Activated CD4-positive, alpha-beta memory T cell treated with anti-CD3 and anti-CD28 coated beads for 36 hours (primary cell): ENCODE measurements at places on chromosomes 2 and 18. TPM values are rescaled to one million over a fixed set of nuclear protein-coding genes. Genes with fewer than 3 reads are reported as not detected.

Gene HOXD4
- total RNA-seq = not detected

Gene LRP2
- 0.52 TPM for total RNA-seq

Gene SNORC
- total RNA-seq = 0.85 TPM

Gene DNAJC5G
- 0.19 TPM for total RNA-seq

Gene C2orf81
- 2.8 TPM for total RNA-seq

Gene MC2R
- not detected for total RNA-seq

DNA sequence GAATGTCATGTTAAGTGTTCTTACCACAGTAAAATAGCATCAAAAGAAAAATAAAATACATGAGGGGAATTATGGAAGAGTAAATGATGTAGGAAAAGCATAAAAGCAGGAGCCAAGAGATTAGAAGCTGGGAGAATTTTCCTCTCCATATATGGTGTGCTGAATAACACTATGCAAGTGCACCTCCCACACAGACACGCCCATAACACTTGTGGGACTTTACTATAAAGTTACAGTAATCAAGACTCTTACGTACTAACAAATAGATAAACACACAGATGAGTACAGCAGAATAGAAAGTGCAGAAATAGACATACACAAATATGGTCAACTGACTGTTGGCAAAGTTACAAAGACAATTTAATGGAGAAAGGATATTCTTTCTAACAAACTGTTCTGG, 16.0 kb upstream of the SPHKAP start:
- H3K4me3 ChIP-seq = no peak overlapping the region
- no peak for DNase-seq
- H3K27me3 ChIP-seq = no peaks in the 10 kb centered on the region
- H3K36me3 ChIP-seq = no peaks in the 10 kb centered on the region
- H3K4me1 ChIP-seq = no peaks in the 10 kb centered on the region

GRCh38 chr2:201733544-201733943, 35.1 kb upstream of the MPP4 start:
- H3K27me3 ChIP-seq = no peaks in the 10 kb centered on the region
- no peak overlapping the region for H3K27ac ChIP-seq
- H3K36me3 ChIP-seq = peaks cover 47% of the 10 kb centered on the region
- DNase-seq = no peak
- H3K4me3 ChIP-seq = no peak overlapping the region

DNA sequence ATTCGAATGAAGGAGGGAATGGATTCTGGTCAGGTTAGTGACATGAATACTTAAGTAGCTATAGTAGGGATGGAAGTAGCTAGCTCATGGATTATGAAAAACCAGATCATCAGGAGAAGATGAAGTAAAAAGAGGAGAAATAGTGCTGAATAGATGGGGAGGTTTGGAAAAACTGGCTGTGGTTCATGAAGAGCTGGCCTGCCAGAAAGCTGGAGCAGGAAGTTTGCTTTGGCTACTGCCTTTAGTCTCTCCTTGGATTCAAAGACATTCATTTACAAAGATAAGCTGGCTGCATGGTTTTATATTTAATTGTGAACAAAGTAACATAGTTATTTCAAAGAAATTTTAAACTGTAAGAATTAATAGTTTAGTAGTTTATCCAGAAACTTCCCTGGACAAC, 567.0 kb downstream of the RIT2 start:
- no peaks in the 10 kb centered on the region for H3K4me1 ChIP-seq
- no peak for DNase-seq
- H3K27me3 ChIP-seq = no peaks in the 10 kb centered on the region
- no peaks in the 10 kb centered on the region for H3K36me3 ChIP-seq

- H3K4me1 ChIP-seq = no peaks in the 10 kb centered on the region
- H3K4me3 ChIP-seq = no peak overlapping the region
- no peaks in the 10 kb centered on the region for H3K27me3 ChIP-seq
- no peaks in the 10 kb centered on the region for H3K36me3 ChIP-seq
- DNase-seq = no peak
These were observed 298.2 kb upstream of the SALL3 start for GRCh38 chr18:78681396-78681795.

GRCh38 chr2:221552291-221552690, 19.8 kb downstream of the EPHA4 start:
- no peak for DNase-seq
- no peak overlapping the region for H3K4me3 ChIP-seq
- H3K4me1 ChIP-seq = peaks cover 52% of the 10 kb centered on the region
- H3K27me3 ChIP-seq = no peaks in the 10 kb centered on the region
- peaks cover 6% of the 10 kb centered on the region for H3K36me3 ChIP-seq

GRCh38 chr2:217913436-217913835, 89.4 kb downstream of the TNS1 start:
- no peak overlapping the region for H3K27ac ChIP-seq
- peaks cover 4% of the 10 kb centered on the region for H3K27me3 ChIP-seq
- DNase-seq = no peak
- H3K36me3 ChIP-seq = no peaks in the 10 kb centered on the region
- no peaks in the 10 kb centered on the region for H3K4me1 ChIP-seq

GRCh38 chr2:218282173-218282991, 9.9 kb downstream of the TMBIM1 start:
- H3K4me3 ChIP-seq = no peak overlapping the region
- H3K4me1 ChIP-seq = peaks cover 49% of the 10 kb centered on the region
- no peaks in the 10 kb centered on the region for H3K27me3 ChIP-seq
- H3K36me3 ChIP-seq = peaks cover 23% of the 10 kb centered on the region
- no peak for DNase-seq
- peak overlapping the region; percentile 64 for H3K27ac ChIP-seq

GRCh38 chr2:10042301-10043161, 819 bp upstream of the KLF11 start:
- peaks cover 3% of the 10 kb centered on the region for H3K27me3 ChIP-seq
- H3K36me3 ChIP-seq = peaks cover 6% of the 10 kb centered on the region
- peaks cover 22% of the 10 kb centered on the region for H3K4me1 ChIP-seq
- peak; percentile 34 for DNase-seq
- H3K27ac ChIP-seq = peak overlapping the region; percentile 57

- H3K4me3 ChIP-seq = no peak overlapping the region
- H3K27me3 ChIP-seq = no peaks in the 10 kb centered on the region
- no peak for DNase-seq
- no peak overlapping the region for H3K27ac ChIP-seq
- H3K36me3 ChIP-seq = peaks cover 14% of the 10 kb centered on the region
These were observed 13.2 kb upstream of the CEP68 start for GRCh38 chr2:65043001-65043400.

DNA sequence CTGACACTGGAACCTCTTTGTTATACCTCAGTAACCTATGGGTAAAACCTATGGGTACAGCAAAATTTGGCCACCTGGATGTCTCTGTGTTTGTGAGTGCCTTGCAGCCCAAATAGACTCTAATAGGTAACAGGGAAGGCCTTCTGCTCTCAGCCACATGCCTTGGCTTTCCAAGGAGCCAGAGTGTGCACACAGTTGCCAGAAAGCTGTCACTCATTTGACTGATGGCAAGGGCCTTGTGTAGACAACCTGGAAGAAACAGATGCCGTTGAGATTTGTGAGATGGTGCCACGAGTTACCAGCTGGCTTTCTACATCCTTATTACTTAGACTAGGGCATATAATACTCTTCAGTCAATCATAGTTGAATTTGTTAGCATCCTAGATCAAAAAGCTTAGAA, 90.1 kb upstream of the RAB12 start:
- DNase-seq = no peak
- H3K27ac ChIP-seq = no peak overlapping the region
- peaks cover 3% of the 10 kb centered on the region for H3K27me3 ChIP-seq
- no peak overlapping the region for H3K4me3 ChIP-seq
- H3K4me1 ChIP-seq = no peaks in the 10 kb centered on the region

DNA sequence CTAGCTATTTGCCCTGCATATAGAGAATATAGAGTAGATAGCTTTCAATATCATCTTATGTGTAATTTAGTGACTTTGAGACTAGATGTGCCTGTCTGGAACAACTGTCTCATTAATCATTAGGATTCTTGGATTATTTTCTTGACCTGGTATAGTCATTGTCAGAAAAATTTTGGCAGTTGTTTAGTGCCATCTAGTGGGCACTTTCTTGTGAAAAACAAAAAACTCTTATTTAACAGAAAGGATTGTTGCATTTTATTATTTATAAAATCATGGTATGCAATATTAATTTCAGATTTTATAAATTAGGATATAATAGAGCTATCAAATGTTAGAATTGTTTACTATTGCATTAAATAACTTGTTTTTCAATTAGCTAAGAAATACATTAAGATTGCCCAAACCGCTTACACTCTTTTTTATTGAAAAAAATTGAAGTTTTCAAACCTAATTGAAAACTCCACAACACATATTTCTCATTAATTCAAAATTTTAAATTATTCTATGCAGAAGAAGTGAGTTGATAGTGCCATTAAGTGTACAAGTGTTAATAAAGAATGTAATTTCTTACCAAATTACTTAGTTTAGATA, 80.3 kb downstream of the DYNAP start:
- H3K27me3 ChIP-seq = peaks cover 4% of the 10 kb centered on the region
- no peaks in the 10 kb centered on the region for H3K4me1 ChIP-seq
- no peaks in the 10 kb centered on the region for H3K36me3 ChIP-seq

DNA sequence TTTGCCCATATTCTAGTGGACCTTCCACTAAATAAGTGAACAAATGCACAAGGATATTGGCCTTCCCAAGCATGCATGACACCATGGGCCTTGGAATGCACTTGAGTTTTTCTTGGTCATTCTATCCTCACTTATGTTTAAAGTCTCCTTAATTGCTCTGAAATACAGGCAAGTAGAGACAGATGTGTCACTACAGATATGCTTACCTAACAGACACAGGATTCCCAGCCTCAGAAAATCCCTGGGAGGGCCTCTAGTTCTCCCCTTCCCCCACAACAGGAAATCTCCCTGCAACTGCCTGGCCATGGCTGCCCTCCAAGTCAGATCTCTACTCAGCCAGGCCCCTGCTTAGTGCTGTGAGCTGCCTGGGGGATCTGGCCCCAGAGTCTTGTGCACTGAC, 445.2 kb downstream of the IRS1 start:
- no peak overlapping the region for H3K27ac ChIP-seq
- H3K4me1 ChIP-seq = no peaks in the 10 kb centered on the region
- H3K4me3 ChIP-seq = no peak overlapping the region
- no peaks in the 10 kb centered on the region for H3K36me3 ChIP-seq
- peaks cover 4% of the 10 kb centered on the region for H3K27me3 ChIP-seq
- no peak for DNase-seq

DNA sequence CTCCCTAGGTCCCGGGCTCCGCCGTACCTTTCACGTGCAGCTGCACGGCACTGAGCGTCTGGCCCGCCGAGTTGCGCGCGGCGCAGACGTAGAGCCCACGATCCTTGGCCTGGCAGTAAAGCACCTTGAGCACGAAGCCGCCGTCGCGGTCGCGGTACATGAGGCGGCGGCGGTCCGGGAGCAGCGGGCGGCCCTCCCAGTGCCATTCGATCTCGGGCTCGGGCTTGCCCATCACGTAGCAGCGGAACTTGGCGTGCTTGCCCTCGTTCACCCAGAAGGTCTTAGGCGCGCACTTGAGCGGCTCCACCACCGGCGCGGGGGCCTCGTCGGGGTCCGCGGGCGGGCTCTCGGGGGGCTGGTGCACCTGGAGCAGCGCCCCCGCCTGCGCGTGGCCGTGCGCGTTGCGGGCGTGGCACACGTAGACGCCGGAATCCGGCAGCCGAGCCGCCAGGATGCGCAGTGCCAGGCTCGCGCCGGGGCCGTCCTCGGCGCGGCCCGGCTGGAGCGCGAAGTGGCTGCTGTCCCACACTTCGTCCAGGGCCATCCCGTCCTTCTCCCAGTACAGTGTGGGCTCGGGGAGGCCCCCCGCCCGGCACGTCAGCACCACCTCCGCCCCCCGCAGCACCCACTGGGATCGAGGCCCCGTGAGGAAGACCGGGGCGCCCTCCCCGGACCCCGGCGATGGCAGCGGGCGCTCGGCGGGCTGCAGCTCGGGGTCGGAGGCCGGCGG, 980 bp downstream of the OBSL1 start:
- H3K4me3 ChIP-seq = peak overlapping the region; percentile 37
- H3K27ac ChIP-seq = no peak overlapping the region
- H3K4me1 ChIP-seq = no peaks in the 10 kb centered on the region
- DNase-seq = no peak
- no peaks in the 10 kb centered on the region for H3K36me3 ChIP-seq

GRCh38 chr2:8081130-8081529, 600.7 kb upstream of the ID2 start:
- H3K27me3 ChIP-seq = no peaks in the 10 kb centered on the region
- no peak for DNase-seq
- H3K27ac ChIP-seq = no peak overlapping the region
- peaks cover 17% of the 10 kb centered on the region for H3K36me3 ChIP-seq

DNA sequence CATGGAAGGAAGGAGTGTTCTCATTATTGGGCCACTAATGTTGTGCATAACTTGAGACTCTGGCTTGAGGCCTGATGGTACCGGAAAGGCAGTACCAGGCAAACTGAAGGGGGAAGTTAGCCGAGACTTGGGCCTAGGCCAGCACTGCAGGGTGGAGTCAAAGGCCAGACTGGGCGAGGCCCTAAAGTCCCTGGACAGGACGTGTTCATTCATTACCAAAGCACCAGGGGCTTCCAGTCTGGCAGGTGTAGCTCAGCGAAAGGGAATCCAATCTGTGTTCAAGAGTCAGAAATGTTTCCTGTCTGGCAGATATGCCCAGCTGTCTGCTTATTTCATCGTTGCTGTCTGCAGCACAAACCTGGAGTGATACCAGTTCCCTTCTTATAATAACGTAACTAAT, 4.7 kb upstream of the ITSN2 start:
- DNase-seq = no peak
- no peaks in the 10 kb centered on the region for H3K36me3 ChIP-seq
- H3K4me1 ChIP-seq = peaks cover 5% of the 10 kb centered on the region
- H3K27me3 ChIP-seq = no peaks in the 10 kb centered on the region

GRCh38 chr2:24779116-24779515, 14.1 kb downstream of the PTRHD1 start:
- H3K4me3 ChIP-seq = no peak overlapping the region
- H3K27ac ChIP-seq = no peak overlapping the region
- H3K4me1 ChIP-seq = no peaks in the 10 kb centered on the region
- H3K36me3 ChIP-seq = no peaks in the 10 kb centered on the region
- no peak for DNase-seq

DNA sequence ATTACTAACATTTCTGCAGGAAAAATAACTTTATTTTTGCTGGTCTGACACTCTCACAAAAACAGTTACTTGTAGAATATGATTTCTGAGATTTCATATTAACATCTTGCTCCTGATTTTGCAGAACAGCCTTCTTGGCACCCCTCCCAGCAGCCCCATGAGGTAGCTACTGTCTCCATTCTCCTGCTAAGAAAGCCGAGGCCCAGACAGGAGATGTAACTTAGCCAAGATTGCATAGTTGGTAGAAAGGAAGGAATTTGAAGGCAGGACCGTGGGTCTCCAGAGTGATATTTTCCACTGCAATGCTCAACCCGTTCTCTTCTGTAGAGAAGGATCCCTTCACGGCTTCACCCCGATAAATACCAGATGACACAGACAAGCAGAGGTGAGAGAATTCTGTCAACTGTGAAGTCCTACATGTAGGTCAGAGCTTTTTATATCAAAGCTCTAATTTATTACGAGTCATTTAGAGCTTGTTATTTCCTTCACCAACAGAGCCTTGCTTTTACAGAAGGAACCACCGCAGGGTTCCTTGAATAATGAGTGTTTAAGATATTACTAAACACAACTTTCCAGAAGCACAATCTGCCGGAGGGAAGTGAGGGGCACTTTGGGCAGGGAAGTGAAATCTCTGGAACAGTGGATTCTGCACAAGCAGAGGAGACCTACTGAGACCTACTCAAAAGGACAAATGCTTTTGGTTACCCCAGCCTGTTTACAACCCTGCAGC, 48.0 kb upstream of the MYCN start:
- H3K4me3 ChIP-seq = no peak overlapping the region
- no peak overlapping the region for H3K27ac ChIP-seq
- no peaks in the 10 kb centered on the region for H3K36me3 ChIP-seq
- DNase-seq = no peak
- no peaks in the 10 kb centered on the region for H3K27me3 ChIP-seq
- H3K4me1 ChIP-seq = no peaks in the 10 kb centered on the region

- H3K27ac ChIP-seq = no peak overlapping the region
- no peaks in the 10 kb centered on the region for H3K4me1 ChIP-seq
- H3K4me3 ChIP-seq = no peak overlapping the region
- peaks cover 2% of the 10 kb centered on the region for H3K27me3 ChIP-seq
These were observed 65.7 kb upstream of the PARD3B start for GRCh38 chr2:204479557-204479956.
